Natural killer cell (primary cell): ENCODE measurements at places on chromosomes 1 and 21. TPM values are rescaled to one million over a fixed set of nuclear protein-coding genes. Genes with fewer than 3 reads are reported as not detected.

DNA sequence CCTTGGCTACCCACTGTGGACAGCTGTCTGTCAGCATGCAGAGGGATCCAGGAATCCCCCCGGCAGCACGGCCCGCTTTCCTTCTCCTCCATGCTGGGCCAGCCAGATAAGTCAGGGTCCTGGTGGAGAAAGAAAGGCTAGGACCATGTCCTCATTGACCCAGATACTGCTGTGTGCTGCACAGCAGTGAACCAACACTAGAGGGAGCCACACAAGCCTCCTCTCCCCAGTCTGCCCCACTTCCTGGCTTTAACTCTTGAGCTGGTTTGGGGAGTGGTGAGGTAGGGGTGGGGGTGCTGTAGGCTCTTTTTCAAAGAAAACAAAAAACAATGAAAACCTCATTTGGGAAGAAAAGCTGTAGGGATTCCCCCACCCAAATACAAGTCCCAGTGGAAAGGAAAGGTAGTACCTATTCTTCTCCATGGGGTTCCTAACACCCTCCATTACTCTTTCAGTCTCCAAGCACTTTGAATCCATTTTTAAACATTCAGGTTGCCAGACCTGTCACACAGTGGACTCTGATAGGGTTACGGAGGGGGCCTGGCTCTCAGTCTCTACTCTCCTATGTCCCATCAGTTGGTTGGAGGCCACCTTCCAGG, 84.9 kb upstream of the CD1D start:
- no peaks in the 10 kb centered on the region for H3K36me3 ChIP-seq
- no peaks in the 10 kb centered on the region for H3K27me3 ChIP-seq
- H3K27ac ChIP-seq, result no peak overlapping the region
- peak; percentile 57 for DNase-seq
- no peaks in the 10 kb centered on the region for H3K4me1 ChIP-seq
- no peak overlapping the region for H3K4me3 ChIP-seq

DNA sequence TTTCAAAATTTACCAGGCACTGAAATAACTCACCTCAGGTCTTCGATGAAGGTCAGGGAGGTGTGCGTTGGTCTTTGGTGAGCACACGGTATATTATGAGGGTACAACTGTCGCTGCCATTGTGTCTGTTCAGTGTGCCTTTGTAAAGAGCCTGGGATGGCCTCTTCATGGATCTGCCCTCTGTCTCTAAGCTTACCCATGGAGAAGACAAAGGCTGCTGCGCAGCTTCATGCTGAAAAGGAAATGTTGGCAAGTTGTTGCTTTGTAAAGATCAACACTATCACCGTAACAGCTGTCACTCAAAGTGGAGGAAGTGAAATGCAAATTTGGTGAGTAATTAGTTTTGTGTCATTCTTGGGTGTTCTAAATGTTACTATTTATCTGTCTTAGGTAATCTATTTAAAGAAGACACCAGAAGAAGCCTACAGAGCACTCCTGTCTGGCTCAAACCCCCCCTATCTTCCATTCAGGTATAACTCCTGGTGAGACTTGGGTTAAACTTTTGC, 71.6 kb downstream of the CDC14A start:
- peaks cover 11% of the 10 kb centered on the region for H3K36me3 ChIP-seq
- peaks cover 4% of the 10 kb centered on the region for H3K4me1 ChIP-seq
- no peak overlapping the region for H3K4me3 ChIP-seq
- no peak overlapping the region for H3K27ac ChIP-seq
- H3K27me3 ChIP-seq, result no peaks in the 10 kb centered on the region
- DNase-seq, result no peak

Gene MNDA
- 14.3 TPM for total RNA-seq

DNA sequence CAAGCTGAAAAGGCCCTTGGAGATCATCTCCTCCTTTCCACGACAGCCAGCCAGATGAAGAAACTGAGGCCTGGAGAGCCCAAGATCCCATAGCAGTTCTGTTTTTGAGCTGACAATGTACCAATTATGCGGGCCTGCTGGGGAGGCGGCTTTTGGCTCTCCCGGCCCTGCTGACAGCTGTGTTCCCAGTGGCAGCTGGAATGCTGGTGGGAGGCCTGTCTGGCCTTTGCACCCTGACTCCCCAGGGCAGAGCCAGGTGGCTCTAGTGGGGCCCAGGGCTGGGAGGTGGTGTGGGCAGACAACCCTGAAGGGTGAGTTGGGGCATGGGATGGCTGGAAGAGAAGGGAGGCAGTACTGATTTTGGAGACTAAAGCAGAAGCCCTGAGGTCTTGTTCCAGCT, 30.7 kb upstream of the WASF2 start:
- no peaks in the 10 kb centered on the region for H3K36me3 ChIP-seq
- H3K4me1 ChIP-seq, result peaks cover 32% of the 10 kb centered on the region

GRCh38 chr1:180265201-180265600, 35.1 kb downstream of the LHX4 start:
- H3K4me3 ChIP-seq, result no peak overlapping the region
- H3K36me3 ChIP-seq, result no peaks in the 10 kb centered on the region
- no peaks in the 10 kb centered on the region for H3K27me3 ChIP-seq
- DNase-seq, result no peak

GRCh38 chr1:56284928-56285327, 294.4 kb downstream of the PLPP3 start:
- H3K27me3 ChIP-seq, result no peaks in the 10 kb centered on the region
- no peak for DNase-seq
- no peak overlapping the region for H3K27ac ChIP-seq
- H3K4me1 ChIP-seq, result no peaks in the 10 kb centered on the region
